Tracheal epithelial cell (primary cell): ENCODE measurements at places on chromosomes 4 and X. TPM values are rescaled to one million over a fixed set of nuclear protein-coding genes. Genes with fewer than 3 reads are reported as not detected.

DDIT4L gene
- total RNA-seq: 0.43 and 1.2 TPM in 2 replicates

WWC2 gene
- 8.1 and 18.3 TPM in 2 replicates for total RNA-seq

ALAS2 gene
- not detected in 2 replicates for total RNA-seq

RGN gene
- total RNA-seq: 0.24 and 0.43 TPM in 2 replicates

F8A3 gene
- 5.3 TPM in 1 of 2 replicates, not detected in the other for total RNA-seq

NLGN3 gene
- total RNA-seq: not detected in 2 replicates

FBXO8 gene
- total RNA-seq: 23.6 and 34.5 TPM in 2 replicates

TDO2 gene
- under 0.01 TPM in 1 of 2 replicates, not detected in the other for total RNA-seq

GAGE12J gene
- total RNA-seq: not detected in 2 replicates

ZDHHC9 gene
- 24.1 and 28.6 TPM in 2 replicates for total RNA-seq

NXF2B gene
- not detected in 2 replicates for total RNA-seq

BRS3 gene
- not detected in 2 replicates for total RNA-seq

BLOC1S4 gene
- total RNA-seq: 17.7 and 20.7 TPM in 2 replicates
